Myometrial cell (primary cell): ENCODE measurements at places on chromosomes 7 and 10. TPM values are rescaled to one million over a fixed set of nuclear protein-coding genes. Genes with fewer than 3 reads are reported as not detected.

SPDYE9 gene
- total RNA-seq = not detected in 2 replicates

GPR85 gene
- total RNA-seq = 3.4 and 4.6 TPM in 2 replicates

SPDYE11 gene
- total RNA-seq = not detected in 2 replicates

TMEM229A gene
- not detected in 2 replicates for total RNA-seq

MICALL2 gene
- total RNA-seq = 22.8 and 26.2 TPM in 2 replicates

PTPN20 gene
- 0.29 and 0.35 TPM in 2 replicates for total RNA-seq

GARIN1A gene
- total RNA-seq = not detected in 2 replicates
